NCI-H774 (cell line): ENCODE measurements at places on chromosomes 5 and 9.
A peak's percentile ranks its signal among the peaks of the same experiment; 100 is the strongest.

DNA sequence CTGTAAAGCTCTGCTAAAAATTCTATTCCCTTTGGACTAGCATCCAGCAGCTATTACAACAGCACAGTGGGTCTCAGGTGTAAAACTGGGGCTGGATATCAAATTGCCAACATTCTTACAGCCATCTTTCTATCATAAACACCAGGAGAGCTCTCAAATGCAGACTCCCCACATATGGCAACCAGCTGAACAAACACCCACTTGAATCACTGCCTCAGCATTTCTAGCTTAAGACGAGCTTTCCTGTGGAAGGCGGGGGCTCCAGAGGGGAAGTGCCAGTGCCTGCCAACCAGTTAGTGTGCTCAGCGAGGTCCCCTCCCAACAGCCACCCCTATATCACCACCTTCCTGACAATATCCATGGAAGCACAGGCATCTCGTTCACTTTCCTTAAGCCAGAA, 62.2 kb downstream of the IPPK start:
- DNase-seq, result peak; percentile 33

DNA sequence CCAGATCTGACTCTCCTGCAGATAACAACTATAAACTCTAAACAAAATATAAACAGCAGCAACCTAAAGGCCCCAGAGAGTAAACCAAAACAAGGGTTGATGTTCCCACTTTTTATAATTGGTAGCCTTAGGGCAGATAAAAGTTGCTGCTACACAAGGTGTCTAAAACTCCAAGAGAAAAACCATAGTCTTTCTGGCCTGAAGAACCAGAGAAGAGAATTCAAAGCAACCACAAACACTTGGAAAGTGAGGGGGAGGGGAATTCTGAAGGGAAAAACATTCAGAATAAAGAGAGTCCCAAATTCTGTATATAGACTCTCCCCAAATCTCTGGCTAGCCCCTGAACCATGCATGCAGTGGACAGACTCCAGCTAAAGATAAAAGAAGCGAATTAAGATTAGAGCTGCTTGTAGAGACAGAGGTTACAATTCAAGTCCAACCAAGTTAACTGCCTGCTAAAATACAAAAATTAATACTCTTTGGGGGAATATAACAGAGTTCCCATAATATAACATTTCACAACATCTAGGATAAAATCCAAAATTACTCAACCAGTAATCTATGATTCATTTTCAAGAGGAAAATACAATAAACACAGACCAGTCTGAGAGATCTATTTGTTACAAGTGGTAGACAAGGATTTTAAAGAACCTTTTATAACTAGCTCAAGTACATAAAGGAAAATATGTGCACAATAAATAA, 37.5 kb upstream of the RGMB start:
- no peak for DNase-seq

- no peak for DNase-seq
Measured at GRCh38 chr9:138049085-138049778, 171.7 kb downstream of the CACNA1B start.

- no peak for DNase-seq
Measured at GRCh38 chr5:105905392-105905791, 1765.3 kb downstream of the EFNA5 start.

- DNase-seq, result no peak
Measured at GRCh38 chr5:4222147-4222546, 626.5 kb downstream of the IRX1 start.

DNA sequence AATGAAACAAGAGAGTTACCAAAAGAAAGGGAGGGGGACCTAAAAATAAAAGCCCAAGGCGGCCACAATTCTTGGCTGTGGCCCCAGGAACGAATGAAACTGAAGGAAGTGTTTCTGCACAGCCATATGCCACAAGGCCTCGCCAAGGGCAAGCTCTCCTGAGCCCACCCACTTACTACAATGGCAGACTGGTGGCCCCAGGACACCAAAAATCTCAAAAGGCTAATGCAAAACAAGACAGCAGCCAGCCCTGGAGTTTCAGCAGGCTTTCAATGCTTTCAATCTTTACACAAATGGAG, 4.0 kb downstream of the CAMSAP1 start:
- no peak for DNase-seq

DNA sequence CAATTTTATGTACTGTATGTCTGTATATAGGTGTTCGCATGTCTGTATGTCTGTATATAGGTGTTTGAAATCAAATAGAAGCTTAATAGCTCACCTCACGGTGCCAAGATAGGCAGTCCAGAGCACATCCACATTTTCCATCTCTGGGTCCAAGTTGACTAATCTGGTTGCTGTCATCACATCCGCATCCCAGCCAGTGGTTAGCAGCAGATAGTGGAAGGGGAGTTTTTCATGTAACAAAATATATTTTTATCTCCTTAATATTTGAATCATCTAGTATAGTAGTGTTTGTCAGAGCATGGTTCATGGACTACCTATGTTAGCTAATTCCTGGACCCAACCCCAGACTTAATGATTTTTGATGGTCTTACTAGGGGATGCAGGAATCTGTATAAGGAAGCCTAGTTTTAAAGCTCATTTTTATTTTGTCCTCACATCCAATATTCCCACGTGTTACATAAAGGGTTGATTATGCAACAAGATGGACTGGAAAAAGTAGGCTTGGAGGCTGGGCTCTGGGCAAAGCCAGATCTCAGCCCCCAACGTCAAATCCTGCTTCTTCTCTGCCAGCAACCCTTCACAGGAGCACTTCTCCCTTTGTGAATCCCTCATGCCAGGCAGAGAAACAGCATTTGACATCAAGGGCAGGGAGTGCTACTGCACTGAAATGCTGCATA, 219.7 kb downstream of the ZSWIM6 start:
- DNase-seq, result no peak

GRCh38 chr5:122933956-122934355, 88.5 kb downstream of the SNX24 start:
- DNase-seq, result no peak

DNA sequence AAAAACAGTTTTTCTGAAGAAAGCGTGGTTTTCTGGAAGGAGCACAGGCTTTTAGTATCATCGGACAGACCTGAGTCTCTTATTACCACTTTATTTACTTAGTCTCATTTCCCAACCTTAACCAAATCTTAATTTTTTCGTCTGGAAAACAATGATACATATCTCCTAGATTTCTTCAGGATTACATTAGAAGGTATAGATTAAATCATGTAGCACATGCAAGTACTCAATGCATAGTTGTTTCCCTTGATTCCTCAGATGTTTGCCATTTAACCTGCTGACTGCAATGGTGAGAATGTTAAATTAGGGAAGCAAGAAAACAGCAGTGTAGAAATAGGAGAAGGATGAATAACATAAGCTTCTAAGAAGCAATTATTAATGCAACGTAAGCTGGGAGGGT, 289.4 kb downstream of the PDE4D start:
- no peak for DNase-seq

- DNase-seq, result no peak
Measured at GRCh38 chr5:1936413-1936812, 53.7 kb upstream of the IRX4 start.

- no peak for DNase-seq
Measured at GRCh38 chr9:135272608-135273007, 185.1 kb downstream of the OLFM1 start.

DNA sequence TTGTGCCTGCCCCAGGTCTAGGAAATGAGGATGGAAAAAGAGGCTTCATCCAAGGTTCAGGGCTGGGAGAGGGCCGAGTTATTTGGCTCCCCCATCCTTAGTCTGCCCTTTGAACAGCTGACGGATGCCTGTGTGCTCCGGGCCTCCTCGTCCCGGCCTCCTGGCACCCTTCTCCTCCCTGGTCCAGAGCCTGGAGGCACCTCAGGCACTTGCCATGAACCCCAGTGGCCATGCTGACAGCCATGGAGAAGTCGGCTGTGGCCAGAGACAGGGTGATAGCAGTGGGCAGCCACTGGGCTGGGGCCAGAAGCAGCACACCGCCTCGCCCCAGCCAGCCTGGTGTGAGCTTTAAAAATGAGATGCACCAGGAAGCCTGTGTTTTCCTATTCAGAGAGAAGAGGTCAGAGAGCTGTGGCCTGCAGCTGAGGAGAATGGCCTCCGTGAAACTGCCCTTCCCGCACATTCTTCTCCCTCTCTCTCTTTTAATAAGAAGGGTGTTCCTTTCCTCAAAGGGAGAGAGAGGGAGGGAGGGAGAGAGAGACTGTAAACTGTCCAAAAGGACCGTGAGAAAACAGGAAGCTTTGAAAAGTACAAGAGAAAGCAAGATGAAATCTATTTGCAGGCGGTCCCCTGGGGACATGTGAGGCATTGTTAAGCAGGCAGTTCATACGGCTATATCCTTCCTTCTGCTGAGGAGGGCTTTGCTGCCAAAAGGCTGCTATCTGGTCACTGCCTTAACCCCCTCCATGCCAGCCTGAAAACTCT, 55.3 kb downstream of the ZNF366 start:
- no peak for DNase-seq

GRCh38 chr9:134814598-134815215, 65.9 kb upstream of the FCN2 start:
- no peak for DNase-seq

- DNase-seq, result no peak
Measured at GRCh38 chr5:4188704-4189103, 593.1 kb downstream of the IRX1 start.

GRCh38 chr9:99807276-99807852, 14.3 kb upstream of the NR4A3 start:
- no peak for DNase-seq

- no peak for DNase-seq
Measured at GRCh38 chr9:77450085-77450475, 198.0 kb downstream of the GNA14 start.

DNA sequence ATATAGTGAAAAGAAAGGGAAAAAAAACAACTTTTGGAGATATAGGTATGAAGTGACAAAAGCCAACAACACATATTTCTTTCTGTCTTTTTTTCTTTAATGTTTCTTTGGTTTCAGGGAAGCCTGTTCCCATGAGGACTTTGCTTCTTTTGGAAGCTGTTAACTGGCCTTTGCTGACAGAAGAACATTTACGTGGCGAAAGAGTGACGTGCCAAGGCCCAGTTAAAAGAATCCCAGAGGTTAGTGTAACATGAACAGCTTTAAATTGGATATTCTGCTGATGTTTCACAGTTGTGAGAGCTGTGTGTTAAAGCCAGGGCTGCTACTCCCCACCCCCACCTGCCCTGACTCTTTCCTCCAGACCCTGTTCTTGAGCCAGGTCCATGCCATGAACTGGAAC, 275.9 kb downstream of the CRB2 start:
- no peak for DNase-seq
